NCI-H1694 (cell line): ENCODE measurements at places on chromosomes 6 and 20.

DNA sequence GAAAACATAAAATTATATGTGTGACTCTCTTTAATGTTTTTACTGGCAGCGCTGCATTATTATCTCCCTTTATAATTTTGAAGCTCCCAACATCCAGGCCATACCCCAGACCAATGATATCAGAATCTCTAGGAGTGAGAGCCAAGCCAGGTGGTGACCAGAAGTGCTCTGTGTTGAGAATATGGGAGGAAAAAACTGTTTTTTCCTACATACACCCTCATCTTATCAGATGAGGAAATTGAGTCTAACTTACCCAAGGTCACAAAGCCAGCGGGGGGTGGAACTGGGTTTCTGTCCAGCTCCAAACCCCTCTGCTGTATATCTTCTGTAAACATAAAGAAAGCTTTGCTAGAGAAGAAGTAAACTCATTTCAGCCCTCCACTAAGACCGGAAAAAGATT, 42.5 kb downstream of the LY86 start:
- DNase-seq: no peak

DNA sequence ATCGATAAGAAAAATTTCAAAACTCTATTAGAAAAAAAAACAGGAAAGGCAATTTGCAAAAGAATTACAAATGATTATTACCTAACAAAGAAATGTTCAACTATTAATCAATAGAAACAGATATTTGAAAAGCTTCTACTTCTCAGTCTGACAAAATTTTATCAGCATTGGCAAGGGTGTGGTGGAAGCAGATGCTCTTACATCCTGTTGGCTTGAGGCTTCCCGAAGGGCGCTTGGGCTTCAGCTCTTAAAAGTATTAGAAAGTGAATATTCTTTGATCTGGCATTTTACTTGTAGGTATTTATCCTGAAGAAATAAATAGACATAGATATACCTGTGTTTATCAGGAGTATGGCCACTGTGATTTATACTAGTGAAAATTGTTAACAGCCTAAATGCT, 38.7 kb downstream of the SLC35D3 start:
- DNase-seq: no peak

GRCh38 chr20:63519668-63520503, 679 bp upstream of the PPDPF start:
- DNase-seq: no peak

DNA sequence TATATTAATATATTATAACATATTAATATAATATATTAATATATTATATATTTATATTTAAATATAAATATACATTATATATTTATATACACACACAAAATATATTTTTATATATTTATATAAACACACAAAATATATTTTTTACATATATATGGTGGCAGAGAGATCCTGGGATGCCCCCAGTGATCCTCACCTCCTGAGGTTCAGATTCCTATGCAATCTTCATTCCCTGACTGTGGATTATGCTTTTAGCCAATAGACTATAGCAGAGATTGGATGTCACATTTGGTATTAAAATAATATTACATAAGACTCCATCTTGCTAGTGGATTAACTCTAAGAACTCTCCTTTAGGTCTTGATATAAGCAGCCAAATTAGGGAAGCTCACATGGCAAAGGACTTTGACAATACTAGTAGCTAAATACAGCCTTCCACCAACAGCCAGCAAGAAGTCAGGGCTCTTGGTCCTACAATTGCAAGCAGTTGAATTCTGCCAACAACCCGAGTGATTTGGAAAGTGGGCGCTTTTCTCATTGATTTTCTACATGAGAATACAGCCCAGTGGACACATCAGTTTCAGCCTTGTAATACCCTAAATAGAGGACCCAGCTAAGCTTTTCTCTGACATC, 681.0 kb downstream of the C6orf118 start:
- DNase-seq: no peak

GRCh38 chr20:33553516-33553915, 63.6 kb downstream of the CBFA2T2 start:
- no peak for DNase-seq

GRCh38 chr6:25449774-25450173, 170.6 kb downstream of the CARMIL1 start:
- peak; percentile 44 for DNase-seq

- DNase-seq: no peak
These were observed 25.6 kb downstream of the MMP24 start for GRCh38 chr20:35252037-35252461.

GRCh38 chr6:158414851-158415262, 102.6 kb downstream of the TULP4 start:
- no peak for DNase-seq

DNA sequence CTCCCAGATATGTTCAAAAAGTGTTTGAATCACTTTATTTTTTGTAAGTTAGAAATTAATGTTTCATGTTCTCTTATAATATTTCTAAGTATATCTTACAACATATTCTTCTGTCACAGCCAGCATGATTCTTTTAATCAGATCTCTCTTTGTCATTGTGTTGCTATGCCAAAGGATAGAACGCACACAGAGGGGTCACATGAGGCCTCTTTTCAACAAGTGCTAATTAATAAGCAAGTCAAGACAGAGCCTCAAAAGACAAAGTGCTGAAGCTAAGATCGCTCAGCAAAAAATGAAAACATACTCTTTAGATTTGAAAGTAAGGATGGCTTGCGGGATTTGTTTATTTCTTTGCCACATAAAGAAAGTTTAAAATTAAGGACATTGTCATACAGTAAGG, 508.8 kb upstream of the PTCHD4 start:
- no peak for DNase-seq

DNA sequence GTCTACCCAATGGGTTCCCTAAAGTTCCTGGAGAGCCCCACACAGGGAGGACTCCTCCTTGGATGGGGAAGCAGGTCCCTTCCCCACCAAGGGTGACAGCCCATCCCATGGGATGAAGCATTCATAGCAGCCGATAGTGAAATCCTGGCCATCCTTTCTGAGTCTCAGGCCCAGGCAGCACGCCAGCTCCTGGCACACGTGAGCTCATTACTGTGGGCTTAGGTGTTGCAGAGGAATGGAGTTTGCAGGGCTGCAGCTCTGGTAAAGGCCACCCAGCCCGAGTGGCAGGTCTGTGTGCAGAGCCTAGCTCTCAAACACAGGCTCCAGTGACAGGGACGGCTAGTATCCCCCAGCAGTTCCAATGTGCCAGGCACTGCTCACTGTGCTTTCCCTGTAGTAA, 31.0 kb downstream of the SIRPA start:
- DNase-seq: no peak

- DNase-seq: no peak
These were observed 177.9 kb upstream of the ZNF184 start for GRCh38 chr6:27650620-27651370.

DNA sequence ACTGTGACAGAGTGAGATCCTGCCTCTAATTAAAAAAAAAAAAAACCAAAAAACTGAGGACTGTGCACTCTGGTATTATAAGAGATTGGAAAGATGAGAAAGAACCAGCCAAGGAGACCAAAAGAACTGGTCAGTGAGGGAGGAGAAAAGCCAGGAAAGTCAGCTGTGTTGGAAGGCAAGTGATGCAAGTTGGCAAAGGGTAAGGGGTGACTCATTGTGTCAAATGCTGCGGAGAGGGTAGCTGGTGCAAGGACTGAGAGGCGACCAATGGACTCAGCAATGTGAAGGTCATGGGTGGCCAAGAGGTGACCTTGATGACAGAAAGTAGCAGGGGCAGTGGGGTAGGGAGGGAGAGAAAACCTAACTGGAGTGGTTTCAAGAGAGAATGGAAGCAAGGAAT, 27.4 kb upstream of the LRRN4 start:
- no peak for DNase-seq

- no peak for DNase-seq
These were observed 5.9 kb downstream of the CASS4 start for GRCh38 chr20:56417911-56418310.

- DNase-seq: no peak
These were observed 13.4 kb upstream of the TNFAIP3 start for GRCh38 chr6:137853569-137854213.

DNA sequence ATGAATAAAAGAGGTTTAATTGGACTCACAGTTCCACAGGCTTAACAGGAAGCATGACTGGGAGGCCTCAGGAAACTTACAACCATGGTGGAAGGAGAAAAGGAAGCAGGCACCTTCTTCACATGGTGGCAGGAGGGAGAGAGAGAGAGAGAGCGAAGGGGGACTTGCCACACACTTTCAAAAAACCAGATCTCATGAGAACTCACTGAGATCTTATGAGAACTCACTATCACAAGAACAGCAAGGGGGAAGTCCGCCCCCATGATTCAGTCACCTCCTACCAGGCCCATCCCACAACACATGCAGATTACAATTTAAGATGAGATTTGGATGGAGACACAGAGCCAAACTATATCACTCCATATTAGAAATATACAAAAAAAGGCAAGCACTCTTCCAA, 6.1 kb upstream of the SIRPD start:
- no peak for DNase-seq

GRCh38 chr20:14821251-14821650, 483.8 kb upstream of the FLRT3 start:
- DNase-seq: no peak

DNA sequence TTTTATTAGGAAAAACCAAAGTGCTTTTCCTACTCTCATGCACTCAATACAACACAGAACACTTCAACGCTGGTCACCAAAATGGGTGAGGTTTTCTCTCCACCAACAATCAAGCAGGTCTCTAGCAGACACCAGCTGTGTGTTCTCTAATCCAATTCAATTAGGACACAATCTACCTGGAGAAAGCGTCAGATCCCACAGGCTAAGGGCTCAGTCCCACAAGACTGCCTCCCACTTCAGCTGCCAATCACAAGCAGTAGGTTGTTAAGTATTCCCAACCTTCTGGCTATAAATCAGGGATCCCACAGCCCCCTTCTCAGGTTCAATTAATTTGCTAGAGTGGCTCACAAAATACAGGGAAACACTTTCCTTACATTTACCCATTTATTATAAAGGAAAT, 47.7 kb downstream of the STMND1 start:
- no peak for DNase-seq

GRCh38 chr20:31642837-31643236, 5.1 kb downstream of the COX4I2 start:
- DNase-seq: no peak

- peak; percentile 21 for DNase-seq
These were observed 659 bp downstream of the TMX4 start for GRCh38 chr20:8018958-8019245.

DNA sequence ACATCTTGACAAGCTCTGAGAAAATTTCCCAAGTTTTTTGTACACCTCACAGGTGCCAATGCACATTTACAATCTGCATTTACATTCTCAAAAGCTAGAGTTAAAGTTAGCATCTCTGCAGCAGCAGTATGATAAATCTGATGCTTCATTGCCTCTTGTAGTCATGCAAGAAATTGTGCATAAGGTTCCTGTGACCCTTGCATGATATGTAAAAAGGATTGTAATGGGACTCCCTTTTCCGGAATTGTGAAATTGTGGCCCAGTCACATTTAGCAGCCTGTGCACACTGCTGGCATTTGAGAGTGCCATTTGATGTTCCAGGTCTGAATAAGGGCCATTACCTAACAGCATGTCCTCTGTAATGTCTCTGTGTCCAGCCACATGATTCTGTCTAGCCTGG, 24.1 kb downstream of the HLA-DRB1 start:
- DNase-seq: no peak

GRCh38 chr6:11772109-11772825, 6.3 kb downstream of the ADTRP start:
- no peak for DNase-seq

DNA sequence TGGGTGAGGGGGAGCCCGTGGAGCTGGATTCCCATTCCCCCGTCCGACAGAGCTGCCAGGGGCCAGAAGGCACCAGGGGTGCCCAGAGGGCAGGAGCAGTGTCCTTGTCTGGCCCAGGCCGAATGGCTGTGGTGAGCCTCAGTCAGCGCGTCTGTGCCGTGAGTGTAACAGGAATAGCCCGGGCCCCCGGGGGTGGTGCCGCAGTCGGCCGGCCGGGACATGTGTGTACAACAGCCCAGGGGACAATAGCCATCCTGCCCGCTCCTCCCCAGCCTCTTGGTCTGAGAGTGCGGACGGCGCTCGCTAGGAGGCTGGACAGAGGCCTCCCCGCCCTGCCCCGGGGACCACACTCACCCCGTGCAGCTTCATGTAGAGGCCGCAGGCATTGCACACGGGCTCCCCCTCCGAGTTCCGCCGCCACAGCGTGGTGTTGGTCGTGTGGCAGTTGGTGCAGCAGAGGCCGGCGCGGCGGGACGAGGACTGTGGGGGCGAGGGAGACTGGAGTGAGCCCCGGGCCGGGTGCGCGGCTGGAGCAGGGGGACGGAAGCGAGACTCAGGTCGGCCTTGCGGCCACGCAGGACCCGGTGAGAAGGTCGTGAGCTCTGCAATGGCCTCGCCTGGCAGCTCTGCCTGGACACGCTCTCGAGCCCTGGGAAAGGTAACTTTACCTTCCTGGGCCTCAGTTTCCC, 9.6 kb downstream of the GATA5 start:
- DNase-seq: no peak

DNA sequence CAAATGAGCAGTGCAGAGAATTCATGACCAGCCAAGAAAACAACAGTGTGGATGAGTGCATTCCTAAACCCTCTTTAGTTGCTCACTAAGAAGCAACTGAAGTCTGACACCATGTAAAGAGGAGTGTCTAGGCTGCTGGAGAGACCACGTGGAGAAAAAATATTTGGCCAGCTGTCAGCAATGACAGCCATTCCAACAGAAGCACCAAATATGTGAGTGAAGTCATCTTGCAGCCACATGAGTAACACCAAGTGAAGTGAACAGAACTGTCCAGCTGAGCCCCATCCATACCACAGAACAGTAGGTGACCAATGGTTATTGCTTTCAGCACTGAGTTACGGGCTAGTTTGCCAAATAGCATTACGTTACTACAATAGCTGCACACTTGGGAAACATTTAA, 89.4 kb downstream of the TBXT start:
- DNase-seq: no peak
